ENCODE measurements at places on chromosomes 2 and 18.

DNA sequence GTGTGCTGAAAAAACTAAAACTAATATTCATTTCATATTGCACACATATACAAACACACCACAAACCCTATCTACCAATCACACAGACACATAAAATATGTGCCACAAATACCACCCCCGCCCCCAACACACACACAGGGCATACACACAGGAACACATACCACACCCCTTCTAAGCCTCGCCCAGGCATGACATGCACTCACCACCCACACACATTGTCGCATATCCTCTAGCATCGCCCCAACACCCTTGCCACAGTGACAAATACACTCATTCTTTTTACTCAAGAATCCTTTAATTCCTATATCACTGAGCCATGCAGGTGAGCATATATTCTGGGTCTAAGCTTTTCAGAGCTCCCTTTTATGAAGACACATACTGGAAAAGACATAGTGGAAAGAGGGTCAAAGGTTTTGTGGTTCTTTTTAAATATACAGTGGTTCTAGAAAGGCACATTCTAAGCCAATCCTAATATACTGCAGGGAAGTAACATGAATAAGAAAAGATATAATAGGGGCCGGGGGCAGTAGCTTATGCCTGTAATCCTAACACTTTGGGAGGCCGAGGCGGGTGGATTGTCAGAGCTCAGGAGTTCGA lies 24.5 kb upstream of the LCLAT1 start:
- DNase-seq, result peak; percentile 53

DNA sequence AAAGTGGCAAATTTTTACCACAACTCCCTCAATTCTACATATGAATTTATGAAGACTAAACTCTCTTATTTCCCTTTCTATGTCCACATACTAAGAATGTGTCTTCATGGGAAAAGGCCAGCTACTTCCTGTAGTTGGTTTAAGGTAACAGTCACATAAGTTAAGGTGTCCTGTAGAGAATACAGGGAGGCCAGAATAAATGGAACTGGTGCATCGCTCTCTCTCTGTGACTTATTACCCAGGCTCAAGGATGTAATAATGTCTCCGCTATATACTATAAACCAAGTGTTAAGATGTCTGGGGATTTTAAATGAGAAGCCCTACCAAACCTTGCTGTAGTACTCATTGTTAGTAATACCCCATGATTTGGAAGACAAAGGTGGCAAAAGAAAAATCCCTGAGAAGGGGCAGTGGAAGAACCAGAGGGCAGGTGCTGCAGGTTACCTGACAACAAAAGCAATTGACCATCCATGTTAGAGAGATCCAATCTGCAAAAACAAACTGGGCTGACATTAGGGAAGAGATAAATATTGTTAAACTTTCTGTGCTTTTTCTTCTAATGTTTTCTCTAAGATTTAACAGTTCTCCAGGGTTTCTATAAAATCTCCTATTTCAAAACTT lies 372.8 kb downstream of the TMX3 start:
- DNase-seq, result no peak

DNA sequence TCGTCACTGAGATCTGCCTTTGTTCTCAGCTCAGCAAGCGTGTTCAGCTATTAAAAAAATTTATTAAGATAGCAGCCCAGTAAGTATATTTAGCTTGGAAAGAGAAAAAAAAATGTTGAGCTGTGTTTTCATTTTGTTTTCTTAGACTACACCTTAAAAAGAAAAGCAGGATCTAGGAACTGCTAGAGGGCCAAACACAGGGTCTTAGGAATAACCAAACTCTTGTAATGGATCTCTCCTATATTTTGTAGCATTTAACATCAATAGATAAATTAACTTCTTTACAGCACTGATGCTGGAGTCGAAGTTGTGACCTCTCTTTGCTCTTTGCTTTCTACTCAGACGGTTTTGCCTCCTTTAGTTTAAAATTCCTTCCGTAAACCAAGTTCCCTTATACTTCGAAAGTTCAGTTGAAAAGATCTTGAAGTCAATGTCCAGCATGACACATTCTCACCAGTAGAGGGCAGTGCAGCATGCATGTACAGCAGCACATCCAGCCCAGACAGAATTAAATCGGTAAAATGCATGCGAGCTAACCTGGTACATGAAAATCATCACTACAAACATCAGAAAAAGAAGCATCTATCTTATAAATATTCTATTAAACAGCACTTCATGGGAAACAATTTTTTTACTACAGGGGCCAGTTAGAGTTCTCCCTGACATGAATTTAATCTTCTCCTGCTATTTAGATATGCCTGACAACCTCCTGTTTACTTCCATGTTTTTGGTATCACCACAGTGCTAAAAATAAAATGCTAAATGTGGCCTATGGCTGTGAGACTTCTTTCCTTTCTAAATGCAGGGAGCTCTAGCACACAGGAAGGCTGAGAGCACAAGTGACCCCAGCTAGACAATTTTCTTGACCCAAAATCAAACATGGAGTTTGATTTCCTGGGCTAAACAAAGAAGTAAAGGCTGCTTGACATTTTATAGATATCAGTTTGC lies 48.2 kb upstream of the MAP3K20 start:
- peak; percentile 63 for DNase-seq

- no peak for DNase-seq
These were observed 31.8 kb upstream of the OTOS start for GRCh38 chr2:240172071-240172895.

DNA sequence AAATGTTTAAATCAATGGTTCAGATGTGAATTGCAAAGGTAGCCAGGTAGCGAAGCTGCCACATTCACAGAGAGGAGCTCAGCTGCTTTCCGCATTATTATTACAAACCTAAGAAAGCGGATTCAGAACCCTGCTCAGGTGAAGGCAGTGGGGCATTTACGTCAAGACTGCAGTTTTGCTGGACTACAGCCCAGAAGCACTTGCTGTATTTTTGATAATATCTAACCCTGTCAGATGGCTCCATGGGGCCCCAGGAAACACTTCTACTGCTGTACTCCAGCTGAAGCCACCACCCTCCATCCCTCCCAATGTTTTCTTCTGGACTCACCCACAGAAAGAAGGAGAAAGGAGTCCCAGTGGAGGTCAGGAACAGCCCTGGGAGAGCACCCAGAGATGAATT lies 96.9 kb downstream of the TPO start:
- no peak for DNase-seq

GRCh38 chr18:457521-458412 lies 42.7 kb downstream of the COLEC12 start:
- DNase-seq, result no peak

DNA sequence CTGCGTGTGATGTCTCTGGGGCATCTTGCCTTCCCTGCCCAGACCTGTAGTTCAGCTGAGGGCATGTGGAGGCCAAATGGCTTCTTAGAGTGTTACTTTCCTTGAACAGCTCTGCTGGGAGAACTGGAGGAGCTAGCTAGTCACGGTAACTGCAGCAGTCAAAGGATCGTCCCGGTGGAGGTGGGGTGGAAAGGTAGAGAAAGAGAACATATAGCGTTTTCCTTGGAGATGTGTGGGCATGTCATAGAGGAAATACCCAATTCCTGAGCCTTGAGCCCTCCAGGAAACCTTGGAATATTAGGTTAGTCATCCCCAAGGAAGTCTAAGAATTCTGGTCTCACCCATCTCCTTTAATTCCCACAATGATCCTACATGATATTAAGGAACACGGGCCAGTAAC lies 33.5 kb upstream of the IL37 start:
- no peak for DNase-seq

GRCh38 chr2:33577084-33577483 lies 22.0 kb downstream of the FAM98A start:
- no peak for DNase-seq

GRCh38 chr2:239253264-239253663 lies 147.6 kb downstream of the HDAC4 start:
- DNase-seq, result no peak

GRCh38 chr18:21656402-21656801 lies 44.3 kb downstream of the SNRPD1 start:
- DNase-seq, result no peak

GRCh38 chr2:21535826-21536225 lies 412.1 kb downstream of the TDRD15 start:
- no peak for DNase-seq

DNA sequence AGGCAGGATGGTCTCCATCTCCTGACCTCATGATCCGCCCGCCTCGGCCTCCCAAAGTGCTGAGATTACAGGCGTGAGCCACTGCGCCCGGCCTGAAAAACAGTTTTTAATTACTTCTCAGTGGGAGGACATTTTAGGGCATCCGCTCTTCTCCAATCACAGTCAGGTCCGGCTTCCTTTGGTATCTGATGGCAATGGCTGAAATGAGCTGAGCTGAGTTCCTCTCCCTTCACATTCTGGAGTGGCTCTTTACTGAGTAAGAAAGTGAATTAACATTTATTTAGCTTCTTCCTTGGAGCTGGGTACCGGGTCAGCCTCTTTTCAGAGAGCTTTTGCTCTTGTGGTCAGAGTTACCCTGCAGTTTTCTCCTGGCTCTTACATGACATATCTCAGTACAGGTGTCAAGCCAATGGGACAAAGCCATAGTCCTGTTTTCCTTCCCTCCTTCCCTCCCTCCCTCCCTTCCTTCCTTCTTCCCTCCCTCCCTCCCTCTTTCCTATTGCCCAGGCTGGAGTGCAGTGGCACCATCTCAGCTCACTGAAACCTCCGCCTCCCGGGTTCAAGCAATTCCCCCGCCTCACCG lies 1.1 kb upstream of the TTC27 start:
- DNase-seq, result no peak

- no peak for DNase-seq
These were observed 521.0 kb downstream of the PLCL1 start for GRCh38 chr2:198325359-198325758.

- DNase-seq, result no peak
These were observed 52.1 kb downstream of the ACTR2 start for GRCh38 chr2:65279756-65280155.

DNA sequence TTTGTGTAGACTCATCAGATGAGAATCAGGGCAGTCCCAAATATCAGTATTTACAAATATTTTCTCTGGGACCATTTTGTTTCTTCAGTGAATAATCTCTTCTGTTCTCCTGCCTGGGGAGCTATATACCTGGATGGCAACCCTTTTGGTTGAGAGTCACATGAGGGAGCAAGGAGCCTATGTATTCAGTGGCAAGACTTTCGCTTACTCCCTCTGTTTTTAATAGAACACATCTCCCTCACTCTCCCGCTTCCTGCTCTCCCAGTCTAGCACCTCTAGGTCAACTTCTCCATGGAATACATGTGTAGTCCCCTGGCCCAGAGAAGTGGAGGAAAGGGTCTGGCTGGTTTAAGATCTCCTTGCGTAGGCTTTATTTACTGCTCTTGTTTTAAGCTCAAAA lies 600.3 kb downstream of the CCDC85A start:
- no peak for DNase-seq

- no peak for DNase-seq
These were observed 129.5 kb upstream of the CAVIN2 start for GRCh38 chr2:191976436-191976835.

GRCh38 chr2:42054714-42055430 lies 7.1 kb downstream of the PKDCC start:
- no peak for DNase-seq

GRCh38 chr2:69012310-69013141 lies 453 bp upstream of the ANTXR1 start:
- peak; percentile 21 for DNase-seq

- DNase-seq, result no peak
These were observed 91.0 kb downstream of the TMEM17 start for GRCh38 chr2:62415019-62415431.

DNA sequence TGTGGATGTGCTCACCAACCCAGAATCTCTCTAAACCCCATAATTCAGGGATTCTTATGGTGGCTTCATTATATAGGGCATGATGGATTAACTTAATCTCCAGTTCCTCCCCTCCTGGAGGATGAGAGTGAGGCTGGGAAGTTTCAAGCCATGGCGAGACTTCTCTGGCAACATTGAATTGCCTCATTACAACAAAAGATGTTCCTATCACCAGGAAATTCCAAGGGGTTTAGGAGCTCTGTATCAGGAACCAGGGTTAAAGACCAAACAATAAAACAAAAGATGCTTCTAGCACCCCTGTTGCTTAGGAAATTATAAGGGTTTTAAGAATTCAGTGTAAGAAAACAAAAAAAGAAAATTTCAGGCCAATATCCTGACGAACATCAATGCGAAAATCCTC lies 100.1 kb downstream of the NAB1 start:
- DNase-seq, result no peak
